Natural killer cell treated with Interleukin-12 subunit alpha and Interleukin-12 subunit beta and Interleukin-15 and Interleukin-18, amount 100 ng/mL, for 72 hours (primary cell): ENCODE measurements at places on chromosomes 2 and 18. TPM values are rescaled to one million over a fixed set of nuclear protein-coding genes. Genes with fewer than 3 reads are reported as not detected.

- peaks cover 3% of the 10 kb centered on the region for H3K4me1 ChIP-seq
- H3K27me3 ChIP-seq, result peaks cover 32% of the 10 kb centered on the region
- H3K4me3 ChIP-seq, result no peak overlapping the region
- no peaks in the 10 kb centered on the region for H3K36me3 ChIP-seq
- DNase-seq, result no peak
These were observed 2.9 kb upstream of the SLC4A3 start for GRCh38 chr2:219624565-219624964.

Gene CGREF1
- 0.36 TPM for total RNA-seq

Gene NAT8
- total RNA-seq, result not detected

Gene EVA1A
- not detected for total RNA-seq

- H3K27ac ChIP-seq, result no peak overlapping the region
- DNase-seq, result no peak
- peaks cover 16% of the 10 kb centered on the region for H3K36me3 ChIP-seq
- H3K4me1 ChIP-seq, result peaks cover 11% of the 10 kb centered on the region
- no peaks in the 10 kb centered on the region for H3K27me3 ChIP-seq
These were observed 3.2 kb upstream of the TGOLN2 start for GRCh38 chr2:85330839-85331636.

Gene DUSP19
- 1.4 TPM for total RNA-seq

Gene CACNB4
- 0.40 TPM for total RNA-seq

GRCh38 chr18:51028201-51028805, 1.7 kb upstream of the SMAD4 start:
- peak overlapping the region; percentile 91 for H3K4me3 ChIP-seq
- peaks cover 10% of the 10 kb centered on the region for H3K36me3 ChIP-seq
- no peak for DNase-seq
- peak overlapping the region; percentile 92 for H3K27ac ChIP-seq
- H3K27me3 ChIP-seq, result no peaks in the 10 kb centered on the region
- peaks cover 38% of the 10 kb centered on the region for H3K4me1 ChIP-seq

- no peaks in the 10 kb centered on the region for H3K27me3 ChIP-seq
- no peaks in the 10 kb centered on the region for H3K4me1 ChIP-seq
These were observed 215.1 kb upstream of the THUMPD2 start for GRCh38 chr2:39994151-39994550.

DNA sequence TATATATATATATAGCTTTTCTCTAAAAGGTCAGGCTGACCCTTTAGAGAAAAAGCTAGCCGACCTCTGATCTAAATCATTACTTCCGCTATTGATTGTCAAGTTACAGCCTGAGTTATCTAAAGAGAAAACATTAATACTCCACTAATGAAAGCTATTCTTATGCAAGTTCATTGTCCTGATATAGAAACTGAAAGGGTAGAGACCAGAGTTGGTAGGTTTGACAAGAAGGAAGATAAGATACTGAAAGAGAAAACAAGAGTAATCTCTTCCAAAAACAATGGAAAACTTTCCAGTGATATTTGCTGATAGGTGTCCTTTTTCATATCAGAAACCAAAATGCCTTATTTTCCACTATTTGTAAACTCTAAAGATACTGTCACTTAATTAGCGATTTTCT, 62.8 kb upstream of the SLC39A10 start:
- no peaks in the 10 kb centered on the region for H3K36me3 ChIP-seq
- peaks cover 10% of the 10 kb centered on the region for H3K4me1 ChIP-seq
- DNase-seq, result no peak

Gene GAREM1
- total RNA-seq, result not detected

DNA sequence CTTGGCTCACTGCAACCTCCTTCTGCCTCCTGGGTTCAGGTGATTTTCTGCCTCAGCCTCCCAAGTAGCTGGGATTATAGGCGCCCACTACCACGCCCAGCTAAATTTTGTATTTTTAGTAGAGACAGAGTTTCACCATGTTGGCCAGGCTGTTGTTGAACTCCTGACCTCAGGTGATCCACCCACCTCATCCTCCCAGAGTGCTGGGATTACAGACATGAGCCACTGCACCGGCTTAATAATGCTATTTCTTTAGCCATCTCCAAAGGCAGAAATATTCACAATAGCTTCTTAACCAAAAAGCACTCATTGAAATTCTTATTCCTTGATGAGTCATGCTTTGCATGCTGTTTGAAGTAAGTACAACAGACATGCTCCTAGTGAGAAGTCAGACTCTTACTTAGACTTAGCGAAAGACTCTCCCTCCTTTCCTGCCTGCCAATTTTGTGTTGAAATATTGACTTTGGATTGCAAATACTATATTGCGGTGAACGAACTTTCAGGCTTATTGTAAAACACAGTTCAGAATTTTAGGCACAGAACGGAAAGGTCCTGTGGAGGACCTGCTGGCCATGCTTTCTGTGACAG, 4.4 kb downstream of the ACTR3 start:
- H3K4me3 ChIP-seq, result peak overlapping the region; percentile 95
- no peak for DNase-seq
- H3K4me1 ChIP-seq, result peaks cover 60% of the 10 kb centered on the region
- H3K36me3 ChIP-seq, result peaks cover 61% of the 10 kb centered on the region
- H3K27me3 ChIP-seq, result no peaks in the 10 kb centered on the region
- peak overlapping the region; percentile 98 for H3K27ac ChIP-seq

- H3K27ac ChIP-seq, result no peak overlapping the region
- H3K36me3 ChIP-seq, result no peaks in the 10 kb centered on the region
- no peaks in the 10 kb centered on the region for H3K4me1 ChIP-seq
- DNase-seq, result no peak
These were observed 794.4 kb upstream of the FSHR start for GRCh38 chr2:49948744-49949143.

- no peak for DNase-seq
- no peak overlapping the region for H3K4me3 ChIP-seq
- H3K36me3 ChIP-seq, result no peaks in the 10 kb centered on the region
These were observed 68.0 kb downstream of the NPAS2 start for GRCh38 chr2:100887713-100888495.

Gene ANKRD30B
- total RNA-seq, result not detected

DNA sequence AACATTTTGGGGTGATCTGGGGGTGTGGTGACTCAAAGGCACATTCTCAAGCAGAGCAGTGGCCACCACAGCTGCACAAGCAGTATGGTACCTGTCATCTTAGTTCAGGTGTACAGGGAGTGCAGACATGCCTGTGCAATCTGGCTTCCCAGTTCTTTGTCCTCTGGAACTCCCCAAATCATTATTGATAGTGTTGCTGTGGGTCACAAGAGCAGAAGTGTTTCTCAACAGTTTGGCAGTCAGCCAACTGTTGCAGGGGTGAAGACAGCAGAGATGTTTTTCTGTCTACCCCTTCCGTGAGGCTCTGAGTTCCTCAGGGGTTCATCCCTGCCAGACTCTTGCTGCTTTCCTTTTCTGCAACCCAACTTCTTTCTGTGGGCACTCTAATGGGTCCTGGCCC, 206.5 kb upstream of the ZSWIM2 start:
- peaks cover 11% of the 10 kb centered on the region for H3K36me3 ChIP-seq
- no peaks in the 10 kb centered on the region for H3K27me3 ChIP-seq
- no peak overlapping the region for H3K4me3 ChIP-seq
- no peak overlapping the region for H3K27ac ChIP-seq
- H3K4me1 ChIP-seq, result no peaks in the 10 kb centered on the region
- no peak for DNase-seq

Gene TGFBRAP1
- total RNA-seq, result 19.9 TPM

GRCh38 chr2:21774691-21775368, 651.1 kb downstream of the TDRD15 start:
- H3K27ac ChIP-seq, result no peak overlapping the region
- DNase-seq, result no peak
- no peaks in the 10 kb centered on the region for H3K4me1 ChIP-seq
- no peak overlapping the region for H3K4me3 ChIP-seq
- H3K36me3 ChIP-seq, result no peaks in the 10 kb centered on the region

DNA sequence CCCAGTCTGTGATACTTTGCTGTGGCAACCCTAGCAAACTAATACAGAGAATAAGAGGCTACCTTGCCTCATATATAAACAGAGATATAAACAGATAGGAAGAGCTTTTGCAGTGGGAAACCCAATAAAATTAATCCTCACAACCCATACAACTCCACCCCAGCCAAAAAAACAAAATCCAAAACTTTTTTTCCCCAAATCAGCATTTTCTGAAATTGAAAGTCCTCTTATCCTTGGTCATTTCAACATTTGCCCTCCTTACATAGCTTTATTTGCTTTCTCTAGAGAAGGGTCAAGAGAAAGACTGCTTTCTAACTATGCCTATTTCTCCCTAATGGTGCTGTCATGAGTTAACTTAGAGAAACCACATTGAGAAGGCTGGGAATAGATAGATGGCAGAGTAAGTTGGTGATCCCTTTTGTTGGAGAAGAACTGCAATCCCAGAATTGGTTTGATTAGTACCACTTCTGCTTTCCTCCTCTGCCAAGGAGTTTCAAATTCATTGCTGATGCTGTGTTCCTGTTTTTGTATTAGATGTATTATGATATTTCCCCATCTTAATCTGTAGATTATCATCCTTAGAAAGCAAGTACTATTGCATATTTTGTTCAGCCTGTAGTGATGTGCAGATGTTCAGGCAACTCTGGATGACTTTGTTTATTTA, 76.5 kb upstream of the B3GNT2 start:
- no peak for DNase-seq
- no peaks in the 10 kb centered on the region for H3K27me3 ChIP-seq
- peaks cover 5% of the 10 kb centered on the region for H3K36me3 ChIP-seq
- peaks cover 38% of the 10 kb centered on the region for H3K4me1 ChIP-seq
- H3K27ac ChIP-seq, result no peak overlapping the region

GRCh38 chr2:154699575-154699930, 1.1 kb downstream of the KCNJ3 start:
- no peak for DNase-seq
- no peak overlapping the region for H3K27ac ChIP-seq
- H3K36me3 ChIP-seq, result peaks cover 10% of the 10 kb centered on the region
- H3K4me3 ChIP-seq, result no peak overlapping the region
- peaks cover 19% of the 10 kb centered on the region for H3K27me3 ChIP-seq
- H3K4me1 ChIP-seq, result no peaks in the 10 kb centered on the region

DNA sequence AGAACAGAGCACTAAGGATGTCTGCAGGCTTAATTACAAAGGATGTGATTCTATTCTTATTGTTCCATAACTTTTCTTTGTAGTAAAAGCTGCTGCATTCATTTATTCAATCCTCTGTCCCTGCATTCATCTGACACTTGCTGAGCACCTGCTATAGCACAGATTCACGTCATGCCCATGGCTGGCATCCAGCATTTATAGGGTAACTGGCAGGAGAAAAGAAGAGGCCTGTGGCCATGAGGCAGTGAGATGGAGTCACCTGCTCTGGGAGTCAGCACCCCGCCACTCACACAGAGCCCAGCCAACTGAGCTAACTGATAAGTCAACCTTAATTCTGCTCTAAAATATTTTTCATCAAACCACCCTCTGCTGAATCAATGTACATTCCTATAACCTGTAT, 18.3 kb upstream of the CDC42EP3 start:
- no peak overlapping the region for H3K4me3 ChIP-seq
- no peak for DNase-seq

- DNase-seq, result peak; percentile 65
- peaks cover 77% of the 10 kb centered on the region for H3K4me1 ChIP-seq
- H3K4me3 ChIP-seq, result no peak overlapping the region
- H3K27me3 ChIP-seq, result no peaks in the 10 kb centered on the region
- H3K27ac ChIP-seq, result no peak overlapping the region
These were observed 124.2 kb upstream of the ITGB6 start for GRCh38 chr2:160324161-160324800.

Gene SDC1
- not detected for total RNA-seq

GRCh38 chr2:219356834-219357233, 24.3 kb upstream of the RESP18 start:
- no peak overlapping the region for H3K4me3 ChIP-seq
- DNase-seq, result no peak
- H3K27me3 ChIP-seq, result peaks cover 39% of the 10 kb centered on the region
- no peak overlapping the region for H3K27ac ChIP-seq

DNA sequence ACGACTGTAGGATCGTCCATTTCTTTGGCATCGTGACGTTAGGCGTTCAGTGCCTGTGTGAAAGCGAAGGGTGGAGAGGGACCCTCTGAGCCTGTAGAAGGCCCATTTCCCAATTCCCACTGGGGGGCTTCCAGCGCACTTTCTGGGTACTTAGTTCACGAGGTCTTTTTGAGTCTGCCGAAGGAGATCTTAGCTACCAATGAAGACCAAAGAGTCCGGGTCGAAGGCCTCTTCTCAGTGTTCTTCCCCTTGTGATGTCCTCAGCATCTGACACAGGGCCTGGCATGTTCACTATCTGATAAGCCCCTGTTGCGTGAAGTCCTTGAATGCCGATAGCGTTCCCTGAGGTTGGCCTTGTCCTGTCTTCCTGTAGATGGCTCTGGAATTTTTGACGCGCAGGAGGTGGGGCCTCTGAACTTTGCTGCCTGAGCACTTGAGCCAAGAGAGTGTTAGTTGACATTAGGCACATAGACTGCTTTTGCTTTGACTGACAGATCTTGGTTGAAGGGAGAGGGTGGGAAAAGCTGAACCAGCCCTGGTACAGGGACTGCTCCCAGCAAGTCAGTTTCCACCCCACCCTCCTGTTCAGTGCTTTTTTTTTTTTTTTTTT, 52.8 kb downstream of the LDLRAD4 start:
- H3K4me3 ChIP-seq, result no peak overlapping the region
- no peaks in the 10 kb centered on the region for H3K36me3 ChIP-seq
- peaks cover 22% of the 10 kb centered on the region for H3K27me3 ChIP-seq
- no peak overlapping the region for H3K27ac ChIP-seq
- no peak for DNase-seq

Gene RBM44
- total RNA-seq, result 3.2 TPM

- no peak overlapping the region for H3K27ac ChIP-seq
- peaks cover 6% of the 10 kb centered on the region for H3K27me3 ChIP-seq
- no peak for DNase-seq
- no peaks in the 10 kb centered on the region for H3K36me3 ChIP-seq
These were observed 195.5 kb upstream of the APCDD1 start for GRCh38 chr18:10258836-10259474.

Gene NOL4
- total RNA-seq, result not detected

GRCh38 chr2:191499874-191500565, 177.9 kb upstream of the NABP1 start:
- H3K27ac ChIP-seq, result no peak overlapping the region
- no peaks in the 10 kb centered on the region for H3K36me3 ChIP-seq
- DNase-seq, result no peak
- no peaks in the 10 kb centered on the region for H3K4me1 ChIP-seq
